ENCODE measurements at places on chromosomes 4 and X.

DNA sequence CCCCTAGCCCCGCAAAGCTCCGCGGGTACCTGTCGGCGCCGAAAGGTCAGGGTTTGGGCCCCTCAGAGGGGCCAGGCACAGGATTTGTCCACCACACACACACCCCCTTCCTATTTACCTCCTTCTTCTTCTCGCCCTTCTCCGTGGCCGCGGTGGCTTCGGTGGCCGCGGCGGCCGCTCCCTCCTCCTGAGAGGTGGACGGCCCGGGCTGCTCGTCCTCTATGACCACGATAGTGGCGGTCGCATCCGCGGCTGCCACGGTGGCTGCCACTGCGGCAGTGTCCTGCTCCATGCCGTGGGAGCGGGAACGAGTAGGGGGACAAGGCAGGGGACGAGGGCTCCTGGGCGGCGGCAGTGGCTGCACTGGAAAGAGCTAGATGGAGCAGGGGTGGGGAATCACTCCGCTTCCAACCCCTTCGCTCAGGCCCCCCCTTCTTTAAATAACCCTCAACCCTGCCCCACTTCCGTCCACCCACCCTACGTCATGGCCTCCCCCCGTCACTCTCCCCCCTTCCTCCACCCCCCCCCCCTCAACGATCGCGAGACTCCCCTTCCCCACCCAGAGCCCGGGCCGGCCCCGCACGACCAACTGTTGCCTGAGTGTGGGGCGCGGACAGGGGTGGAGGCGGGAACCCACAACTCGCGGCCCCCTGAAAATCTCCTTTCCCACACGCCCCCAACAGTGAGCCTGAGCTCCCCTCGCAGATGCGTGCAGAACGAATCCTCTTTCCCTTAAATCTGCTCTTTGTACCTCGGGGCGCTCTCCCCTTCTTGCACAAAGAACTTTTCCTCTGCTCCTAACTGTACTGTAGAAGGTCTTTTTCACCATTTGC is at the start of gene SMARCA1:
Gene SMARCA1 (minus strand): TSS at position 412 of the 833 bp plus-strand sequence. CDS start 120 bp downstream, at position 292.
- DNase-seq, result peak; percentile 45

GRCh38 chr4:67549123-67549522 is 3.8 kb upstream of the CENPC start:
- no peak for DNase-seq

GRCh38 chrX:103215425-103215991 is 600 bp downstream of the BEX4 start:
- DNase-seq, result peak; percentile 4

DNA sequence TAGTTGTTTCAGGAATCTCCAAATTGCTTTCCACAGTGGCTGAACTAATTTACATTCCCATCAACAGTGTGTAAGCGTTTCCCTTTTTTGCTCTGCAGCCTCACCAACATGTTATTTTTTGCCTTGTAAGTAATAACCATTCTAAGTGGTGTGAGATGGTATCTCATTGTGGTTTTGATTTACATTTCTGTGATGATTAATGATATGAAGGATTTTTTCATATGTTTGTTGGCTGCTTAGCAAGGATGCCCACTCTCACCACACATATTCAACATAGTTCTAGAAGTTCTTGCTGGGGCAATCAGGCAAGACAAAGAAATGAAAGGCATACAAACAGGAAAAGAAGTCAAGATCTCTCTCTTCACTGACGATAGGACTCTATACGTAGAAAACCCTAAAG is 472.4 kb downstream of the ZNF674 start:
- DNase-seq, result no peak

- no peak for DNase-seq
Observed at GRCh38 chrX:132837967-132838366, 120.5 kb downstream of the HS6ST2 start.

GRCh38 chrX:6708041-6708440 is 173.1 kb upstream of the VCX3A start:
- no peak for DNase-seq

GRCh38 chr4:33104273-33104672 is 2384.1 kb downstream of the PCDH7 start:
- no peak for DNase-seq

DNA sequence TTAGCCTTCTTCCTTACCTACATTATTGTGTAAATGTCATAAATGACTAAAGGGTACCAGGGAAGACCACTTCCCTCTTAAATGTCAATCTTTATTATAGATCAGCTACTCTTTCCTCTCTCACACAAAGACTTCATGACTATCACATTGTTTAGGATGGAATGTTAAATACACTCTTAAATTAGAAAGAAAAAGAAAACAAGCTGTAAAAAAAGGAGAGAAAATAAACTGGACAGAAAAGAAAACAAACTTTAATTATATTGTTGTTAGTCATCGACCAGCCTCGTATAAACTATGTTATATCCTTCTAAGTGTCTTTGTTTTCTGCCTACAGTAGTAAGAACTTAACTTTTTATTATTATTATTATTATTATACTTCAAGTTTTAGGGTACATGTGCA is 666.4 kb upstream of the NR3C2 start:
- no peak for DNase-seq

DNA sequence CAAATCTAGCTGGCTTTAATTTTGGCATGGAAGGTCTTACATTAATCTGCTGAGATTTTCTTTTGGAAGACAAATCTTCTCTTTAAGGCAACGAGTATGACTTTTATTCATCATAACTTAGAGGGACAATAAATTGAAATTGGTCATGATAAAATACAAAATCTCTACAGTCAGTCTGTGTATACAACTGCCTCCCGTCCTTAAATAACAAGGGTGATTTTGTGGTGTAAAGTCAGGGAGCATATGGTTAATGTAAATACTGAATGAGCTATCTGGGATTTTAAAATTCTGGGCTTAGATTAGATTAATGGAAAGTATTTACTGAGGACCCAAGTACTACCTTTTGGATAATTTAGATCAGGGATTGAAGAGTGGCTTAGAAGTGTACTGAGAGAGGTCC is 328.4 kb upstream of the HAND2 start:
- DNase-seq, result no peak

GRCh38 chr4:156230176-156230575 is 276.5 kb upstream of the CTSO start:
- DNase-seq, result peak; percentile 5

DNA sequence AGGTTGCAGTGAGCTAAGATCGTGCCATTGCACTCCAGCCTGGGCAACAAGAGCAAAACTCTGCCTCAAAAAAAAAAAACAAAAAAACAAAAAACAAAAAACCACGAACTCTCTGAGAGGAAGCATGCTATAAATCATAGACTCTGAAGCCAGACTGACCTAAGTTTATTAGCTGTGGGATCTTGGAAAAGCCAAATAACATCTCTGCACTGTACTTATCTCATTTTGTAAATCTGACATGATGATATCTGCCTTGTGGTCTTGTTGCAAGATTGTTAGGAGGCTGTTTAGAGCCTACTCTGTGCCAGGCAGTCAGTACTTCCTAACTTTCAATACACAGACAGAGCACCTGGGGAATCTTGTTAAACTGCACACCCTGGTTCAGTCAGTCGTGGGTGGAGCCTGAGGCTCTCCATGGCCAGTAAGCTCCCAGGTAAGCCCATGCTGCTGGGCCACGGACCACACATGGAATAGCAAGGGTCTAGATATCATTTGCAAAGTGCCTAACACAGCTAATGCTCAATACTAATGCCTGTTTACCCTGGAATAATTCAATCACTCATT is 107.6 kb upstream of the SMIM10 start:
- no peak for DNase-seq

- DNase-seq, result peak; percentile 77
Observed at GRCh38 chr4:110309675-110310074, 111.3 kb upstream of the ELOVL6 start.

- no peak for DNase-seq
Observed at GRCh38 chr4:80072228-80072743, 743 bp downstream of the ANTXR2 start.

DNA sequence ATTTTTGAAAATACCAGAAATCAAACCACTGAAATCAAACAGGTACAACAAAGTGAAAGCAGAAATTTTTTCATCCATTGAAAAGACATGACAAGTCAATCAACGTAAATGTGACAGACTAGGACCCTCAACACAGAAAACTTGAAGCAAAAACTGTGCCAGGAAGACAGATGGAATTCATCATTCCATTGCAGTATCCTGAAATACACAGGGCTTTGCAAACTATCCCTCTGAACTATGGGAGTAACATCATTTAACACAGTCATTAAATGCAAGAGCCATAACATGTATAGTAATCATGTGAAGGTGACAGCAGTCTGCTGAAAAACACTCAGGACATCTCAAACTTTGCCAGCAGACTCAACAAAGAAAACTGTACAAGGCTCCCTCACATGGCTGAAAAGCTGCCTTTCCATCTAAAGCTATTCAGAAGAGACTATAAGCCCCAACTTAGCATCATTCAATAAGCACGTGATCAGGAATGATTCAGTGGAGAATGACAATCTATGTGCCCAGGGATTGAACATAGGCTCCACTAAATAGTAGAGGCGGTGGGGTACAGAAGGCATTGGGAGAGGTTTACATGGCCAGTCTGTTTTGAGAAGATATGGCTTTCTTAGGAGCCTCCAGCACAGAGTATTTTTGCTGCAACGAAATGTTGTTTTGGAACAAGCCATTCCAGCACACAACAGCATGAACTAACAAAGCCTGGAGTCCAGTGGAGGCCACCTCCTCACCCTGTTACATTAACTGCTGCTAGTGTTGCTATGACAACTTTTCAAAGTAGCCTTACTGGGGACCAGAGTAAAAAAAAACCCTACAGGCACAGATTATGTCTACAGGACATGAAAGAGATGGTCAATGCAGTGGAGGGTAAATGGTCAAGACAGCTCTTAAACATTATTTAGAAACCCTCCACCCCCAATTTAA is 274.5 kb upstream of the NOCT start:
- no peak for DNase-seq

DNA sequence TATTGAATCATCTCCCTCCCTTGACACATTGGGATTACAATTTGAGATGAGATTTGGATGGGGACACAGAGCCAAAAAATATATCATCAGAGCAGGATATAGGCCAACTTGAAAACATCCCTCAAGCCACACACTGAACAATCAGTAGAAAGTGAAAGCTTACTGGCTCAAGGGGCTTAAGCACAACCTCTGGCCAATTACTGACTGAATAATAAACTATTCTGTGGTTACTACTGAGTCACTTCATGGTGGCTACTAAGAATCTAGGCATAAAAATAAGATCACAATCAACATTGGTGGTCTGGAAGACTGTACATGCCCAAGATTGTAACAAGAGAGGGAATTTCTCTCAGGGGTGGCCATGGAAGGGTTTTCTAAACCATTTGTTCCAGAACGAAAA is 27.4 kb upstream of the GPR174 start:
- DNase-seq, result no peak

Data from fibroblast of skin of left quadriceps (primary cell).